ENCODE measurements at places on chromosomes 2 and 18. TPM values are rescaled to one million over a fixed set of nuclear protein-coding genes. Genes with fewer than 3 reads are reported as not detected.

DNA sequence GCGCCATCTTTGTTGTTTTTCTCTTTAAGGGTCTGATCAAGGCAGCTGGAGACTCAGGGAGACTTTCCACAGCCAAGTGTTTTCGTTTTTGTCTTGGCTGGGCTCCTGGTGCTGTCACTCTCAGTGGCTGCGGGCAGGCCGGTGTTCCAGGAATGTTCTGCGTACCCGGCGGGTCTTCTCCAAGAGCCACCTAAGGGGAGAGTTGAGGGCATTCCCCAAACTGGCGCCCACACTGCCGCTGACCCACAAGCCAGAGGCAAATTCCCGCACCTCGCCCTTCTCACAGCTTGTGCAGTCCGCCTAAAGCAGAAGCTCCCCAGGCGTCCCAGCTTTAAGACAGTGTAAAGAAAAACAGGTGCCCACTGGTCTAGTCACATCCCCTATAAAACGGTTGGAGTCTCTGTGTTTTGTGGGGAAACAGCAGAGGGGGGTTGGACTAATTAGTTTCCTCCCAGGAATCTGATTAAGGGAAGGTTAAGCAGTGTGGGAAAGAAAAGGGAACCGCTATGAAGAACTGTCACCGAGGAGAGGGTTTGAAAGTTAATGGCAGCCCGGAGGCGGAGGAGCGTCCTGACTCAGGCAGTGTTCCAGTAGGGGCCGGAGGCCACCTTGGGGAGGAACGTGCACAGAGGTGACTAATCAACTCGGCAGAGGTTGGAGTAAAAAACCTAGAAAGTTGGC, 224.5 kb downstream of the SLC4A3 start:
- DNase-seq, result peak; percentile 3

DNA sequence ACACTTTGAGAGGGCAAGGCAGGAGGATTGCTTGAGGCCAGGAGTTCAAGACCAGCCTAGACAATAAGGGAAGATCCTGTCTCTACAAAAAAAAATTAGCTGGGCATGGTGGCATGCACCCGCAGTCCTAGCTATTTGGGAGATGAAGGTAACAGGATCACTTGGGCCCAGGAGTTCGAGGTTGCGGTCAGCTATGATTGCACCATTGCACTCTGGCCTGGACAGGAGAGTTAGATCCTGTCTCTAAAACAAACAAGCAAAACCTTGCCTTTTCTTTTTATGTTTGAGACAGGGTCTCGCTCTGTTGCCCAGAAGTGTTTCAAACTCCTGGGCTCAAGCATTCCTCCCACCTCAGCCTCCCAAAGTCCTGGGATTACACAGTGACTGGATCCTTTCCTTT, 14.5 kb upstream of the THADA start:
- DNase-seq, result no peak

- no peak for DNase-seq
These were observed 74.0 kb downstream of the SLC66A2 start for GRCh38 chr18:79877163-79878091.

DNA sequence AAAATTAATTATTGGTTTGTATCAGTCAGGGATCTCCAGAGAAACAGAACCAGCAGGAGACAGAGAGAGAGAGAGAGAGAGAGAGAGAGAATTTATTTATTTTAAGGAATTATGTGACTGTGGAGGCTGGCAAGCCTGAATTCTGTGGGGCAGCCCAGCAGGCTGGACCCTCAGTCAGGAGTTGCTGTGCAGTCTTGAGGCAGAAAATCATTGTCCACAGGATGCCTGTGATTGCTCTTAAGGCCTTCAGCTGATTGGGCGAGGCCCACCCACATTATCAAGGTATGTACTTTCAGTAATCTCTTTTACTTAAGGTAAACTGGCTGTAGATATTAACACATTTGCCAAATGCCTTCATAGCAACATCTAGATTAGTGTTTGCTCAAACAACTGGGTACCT, 155.3 kb downstream of the SEPTIN10 start:
- no peak for DNase-seq

DNA sequence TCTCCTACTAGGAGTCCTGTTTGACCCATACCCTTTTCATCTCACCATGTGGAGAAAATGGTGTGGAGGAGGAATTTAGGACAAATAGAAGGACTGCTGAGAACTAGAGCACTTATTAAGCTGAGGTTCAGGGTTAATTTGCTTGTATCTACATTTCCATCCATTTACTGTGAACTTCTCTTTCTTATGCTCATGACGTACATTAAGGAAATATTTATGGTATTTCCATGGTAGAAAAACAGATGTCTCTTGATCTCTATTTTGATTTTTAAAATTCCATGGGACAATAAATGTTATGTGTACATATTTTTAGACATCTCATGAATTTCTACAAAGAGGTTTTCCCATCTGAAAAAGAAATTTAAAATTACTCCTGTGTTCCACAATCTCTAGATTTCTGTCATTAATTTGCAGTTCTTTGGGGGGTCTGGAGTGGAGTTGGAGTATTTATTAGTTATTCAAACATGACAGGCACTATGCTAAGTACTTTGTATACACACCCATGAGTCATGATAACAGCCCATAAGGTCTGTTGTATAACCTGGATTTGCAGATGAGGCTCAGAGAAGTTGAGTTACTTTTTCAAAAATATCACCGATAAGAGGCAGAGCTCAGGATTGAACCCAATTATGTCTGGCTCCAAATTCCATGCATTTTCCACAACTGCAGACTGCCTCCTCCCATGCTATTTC, 112.6 kb downstream of the COPS8 start:
- peak; percentile 90 for DNase-seq

DNA sequence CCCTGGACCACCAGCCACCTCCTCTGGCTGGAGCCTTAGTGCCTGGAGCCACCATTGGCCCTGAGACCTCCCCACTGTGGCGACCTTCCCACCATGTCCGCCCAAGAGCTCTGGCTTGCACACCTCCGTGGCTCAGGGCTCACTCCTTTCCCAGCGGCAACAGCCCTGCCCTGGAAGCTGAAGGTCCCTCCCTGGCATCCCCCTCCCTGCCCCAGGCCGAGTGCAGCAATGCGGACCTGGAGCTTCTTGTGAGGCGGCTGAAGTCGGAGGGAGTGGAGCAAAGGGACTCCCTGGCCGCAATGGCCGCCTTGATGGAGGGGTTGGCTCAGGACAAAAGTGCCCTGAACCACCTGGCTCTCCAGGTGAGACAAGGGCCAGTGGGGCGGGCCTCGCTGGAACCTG, 28.6 kb downstream of the CROCC2 start:
- DNase-seq, result no peak

GRCh38 chr2:172865422-172865821, 129.8 kb downstream of the RAPGEF4 start:
- no peak for DNase-seq

- DNase-seq, result no peak
These were observed 692 bp upstream of the RAX start for GRCh38 chr18:59273759-59274532.

- DNase-seq, result peak; percentile 86
These were observed 24.9 kb downstream of the GLI2 start for GRCh38 chr2:120760446-120761135.

GRCh38 chr2:130341562-130342019, 1.1 kb upstream of the IMP4 start:
- no peak for DNase-seq

DNA sequence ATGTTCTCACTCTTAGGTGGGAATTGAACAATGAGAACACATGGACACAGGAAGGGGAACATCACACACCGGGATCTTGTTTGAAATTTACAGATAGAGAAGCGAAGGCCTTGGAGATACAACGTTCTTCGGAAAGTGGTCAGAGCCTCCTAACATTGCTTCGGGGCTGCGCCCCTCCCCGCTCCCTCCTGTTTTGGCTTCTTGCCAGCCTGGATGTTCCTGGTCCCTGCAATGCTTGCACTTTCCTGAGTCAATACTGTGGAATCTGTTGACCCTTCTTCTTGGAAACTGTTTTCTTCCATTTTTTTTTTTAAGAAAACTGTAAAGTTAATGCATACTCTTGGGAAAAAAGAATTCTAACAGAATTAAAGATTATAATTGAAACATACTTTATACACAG, 360.8 kb downstream of the SOCS6 start:
- no peak for DNase-seq

DNA sequence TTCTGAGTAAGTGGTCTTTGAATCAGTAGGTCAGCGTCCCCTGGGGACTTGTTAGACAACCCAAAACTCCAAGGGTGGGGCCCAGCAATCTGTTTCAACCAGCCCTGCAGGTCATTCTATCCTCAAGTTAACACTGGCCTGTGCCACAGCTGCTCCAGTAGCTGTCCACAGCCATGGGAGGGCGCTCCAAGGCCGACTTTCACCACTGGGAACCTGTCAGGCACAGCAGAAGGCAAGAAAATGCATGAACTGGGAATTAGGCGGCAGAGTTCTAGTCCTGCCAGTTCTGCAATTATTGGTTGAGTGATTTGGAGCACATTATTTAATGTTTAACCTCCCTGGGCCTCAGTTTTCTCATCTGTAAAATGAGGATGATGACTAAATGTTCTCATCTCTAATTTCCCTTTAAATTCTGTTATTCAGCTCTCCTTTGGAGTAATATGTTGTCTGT, 17.4 kb upstream of the MRPL33 start:
- peak; percentile 81 for DNase-seq

GRCh38 chr2:96233880-96234316, 25.3 kb upstream of the STARD7 start:
- no peak for DNase-seq

DNA sequence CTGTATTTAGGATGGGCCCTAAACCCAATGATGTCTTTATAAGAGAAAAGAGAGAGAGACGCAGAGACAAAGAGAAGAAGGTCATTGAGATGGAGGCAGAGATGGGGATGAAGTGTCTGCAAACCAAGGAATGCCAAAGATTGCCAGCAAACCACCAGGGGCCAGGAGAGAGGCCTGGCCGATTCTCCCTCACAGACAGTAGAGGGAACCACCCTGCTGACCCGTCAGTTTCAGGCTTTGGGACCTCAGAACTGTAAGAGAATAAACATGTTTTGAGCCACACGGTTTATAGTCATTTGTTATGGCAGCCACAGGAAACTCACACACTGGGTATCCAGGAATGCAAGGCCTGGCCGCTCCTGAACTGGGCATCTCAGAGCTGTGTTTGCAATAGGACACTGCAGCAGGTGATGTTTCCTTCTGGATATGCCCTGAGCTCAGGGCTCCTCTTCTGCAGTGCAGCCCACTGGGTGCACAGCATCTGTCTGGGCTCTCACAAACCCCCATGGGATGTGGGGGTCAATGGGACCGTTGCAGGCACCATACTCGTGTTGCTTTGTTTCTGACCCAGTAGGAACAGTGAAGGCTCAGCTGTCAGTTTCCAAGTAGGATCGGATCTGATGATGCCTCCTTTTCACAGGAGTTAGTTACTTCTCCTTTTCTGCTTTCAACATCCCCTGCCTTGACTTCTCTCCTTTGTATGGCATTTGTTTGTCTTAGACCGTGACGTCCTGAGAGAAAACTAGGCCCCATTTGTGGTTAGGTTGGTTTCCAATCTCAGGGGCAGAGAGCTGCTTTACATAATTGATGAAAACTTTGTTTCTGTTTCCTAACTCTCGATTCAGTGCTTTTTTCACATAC, 20.8 kb downstream of the PTPN18 start:
- DNase-seq, result no peak

- peak; percentile 23 for DNase-seq
These were observed 419 bp downstream of the EPHA4 start for GRCh38 chr2:221571551-221572218.

GRCh38 chr18:75422341-75422910, 5.1 kb downstream of the SMIM21 start:
- DNase-seq, result peak; percentile 3

DNA sequence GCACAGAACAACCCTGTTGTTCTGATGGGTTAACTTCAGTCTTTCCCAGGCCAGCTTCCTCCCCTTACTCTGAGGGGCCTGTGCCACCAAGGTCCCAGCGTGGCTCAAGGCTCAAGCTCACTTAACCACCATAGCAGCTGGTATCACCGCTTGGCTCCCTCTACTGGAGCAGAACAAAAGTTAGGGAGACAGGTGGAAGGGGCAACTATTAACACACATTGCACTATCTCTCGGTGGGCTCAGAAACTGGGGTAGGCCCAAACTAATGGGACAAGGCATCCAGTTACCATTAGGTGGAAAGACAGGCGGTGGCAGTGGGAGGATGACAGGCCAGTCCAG, 88.7 kb upstream of the ATL2 start:
- DNase-seq, result peak; percentile 34

DNA sequence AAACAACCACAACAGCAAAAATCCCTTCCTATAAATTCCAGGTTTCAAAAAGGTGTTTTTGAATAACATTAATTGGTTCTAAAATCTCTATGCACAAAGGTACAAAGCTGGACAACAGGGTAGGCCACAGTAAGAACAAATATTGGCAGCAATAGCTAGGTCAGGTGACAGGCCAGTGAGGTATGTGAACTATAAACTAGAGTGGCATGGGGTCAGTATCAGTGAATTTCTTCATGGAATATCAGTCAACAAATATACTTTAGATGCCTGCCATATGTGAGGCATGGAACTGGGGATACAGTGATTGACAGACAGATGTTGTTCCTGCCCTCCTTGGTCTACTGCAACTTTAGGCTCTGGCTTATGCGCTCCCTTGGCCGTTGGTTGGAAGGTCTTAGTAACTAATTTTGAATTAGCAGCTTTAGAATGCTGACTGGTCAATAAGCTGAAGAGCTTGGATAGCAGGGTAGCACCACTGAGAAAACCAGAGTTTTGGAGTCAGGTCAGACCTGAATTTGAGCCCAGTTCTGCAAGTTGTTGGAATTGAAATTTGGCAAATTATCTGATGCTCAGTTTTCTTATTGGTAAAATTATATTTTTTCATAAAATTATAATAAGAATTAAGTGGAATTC, 2.3 kb upstream of the EPC2 start:
- DNase-seq, result no peak

- DNase-seq, result peak; percentile 62
These were observed 25.1 kb upstream of the TMEM182 start for GRCh38 chr2:102736410-102737409.

- DNase-seq, result no peak
These were observed 67.5 kb downstream of the NYAP2 start for GRCh38 chr2:225466891-225467604.

- peak; percentile 93 for DNase-seq
These were observed 68.1 kb upstream of the PELI1 start for GRCh38 chr2:64212346-64212745.

DNA sequence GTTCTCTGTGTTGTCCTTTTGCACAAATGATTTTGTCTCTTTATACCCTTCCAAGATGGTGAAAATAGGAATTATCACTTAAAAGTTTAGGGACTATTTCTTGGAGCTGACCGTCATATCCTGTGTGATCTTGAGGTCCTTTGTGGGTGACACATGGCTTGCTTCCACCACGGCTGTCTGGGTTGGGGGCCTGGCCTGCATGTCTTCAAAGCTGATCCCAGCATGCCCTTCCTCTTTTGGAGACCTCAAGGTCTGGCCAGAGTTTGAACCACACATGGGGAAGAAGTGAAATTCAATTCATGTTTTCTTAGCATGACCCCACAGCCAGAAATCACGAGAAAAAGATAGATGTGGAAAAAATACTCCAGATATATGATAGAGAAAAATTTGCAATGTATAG, 14.0 kb downstream of the SFTPB start:
- DNase-seq, result no peak

Gene SLC4A1AP
- 31.1 TPM for total RNA-seq

Gene CABYR
- total RNA-seq, result 6.4 TPM

Gene ACKR3
- total RNA-seq, result not detected

Gene DOK6
- total RNA-seq, result 2.6 TPM

Gene CDH20
- total RNA-seq, result under 0.01 TPM

Gene ALMS1
- total RNA-seq, result 18.6 TPM

Gene CXCR1
- total RNA-seq, result not detected

Gene KIAA2012
- under 0.01 TPM for total RNA-seq

Gene RBFA
- 27.4 TPM for total RNA-seq

Gene MEP1B
- total RNA-seq, result 0.64 TPM

Gene KCNS3
- total RNA-seq, result 7.4 TPM

Gene CSRNP3
- total RNA-seq, result 2.9 TPM
